ENCODE measurements at places on chromosomes 12 and 14.

GRCh38 chr14:21882226-21882625, 208.6 kb upstream of the OR4E1 start:
- DNase-seq = no peak

DNA sequence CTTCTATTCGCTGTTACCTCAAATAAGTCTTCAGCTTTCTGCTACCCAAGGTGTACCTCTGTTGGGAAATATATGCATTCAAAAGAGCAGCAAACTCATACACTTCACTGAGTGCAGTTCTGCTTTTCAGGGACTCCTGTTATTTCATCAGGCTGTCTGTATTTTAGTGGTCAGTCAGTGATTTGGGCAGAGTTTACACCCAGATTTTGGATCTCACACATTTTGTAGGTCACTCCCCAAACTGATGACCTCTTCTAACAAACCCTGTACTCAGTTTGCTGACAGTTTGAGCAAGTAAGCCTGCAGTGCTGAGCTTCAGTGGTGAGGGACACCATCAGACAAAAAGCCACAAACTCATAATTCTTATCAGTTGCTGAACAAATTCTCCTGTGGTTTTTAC, 8.2 kb upstream of the WASHC4 start:
- no peak for DNase-seq

GRCh38 chr12:52805000-52805399, 8.9 kb downstream of the KRT4 start:
- DNase-seq = no peak

- no peak for DNase-seq
Observed at GRCh38 chr14:97532052-97532451, 734.9 kb downstream of the VRK1 start.

DNA sequence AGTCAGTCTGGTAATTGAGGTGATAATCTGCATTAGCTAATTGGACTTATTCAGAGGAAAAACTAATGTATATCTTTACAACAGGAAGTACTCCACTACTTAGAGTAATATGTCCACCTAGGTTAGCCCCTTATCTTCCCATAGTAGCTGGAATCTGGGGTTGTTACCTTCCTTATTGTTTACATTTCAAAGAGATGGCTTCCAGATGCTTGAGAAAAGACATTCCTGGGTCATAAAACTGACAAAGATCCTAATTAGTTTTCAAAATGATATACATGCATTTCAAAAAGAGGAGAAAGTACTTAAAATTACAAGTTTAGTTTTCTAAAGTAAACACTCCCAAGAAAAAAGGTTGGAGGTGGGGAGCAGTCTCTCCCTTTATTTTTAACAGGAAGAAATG, 78.1 kb downstream of the RPL10L start:
- DNase-seq = no peak

- no peak for DNase-seq
Observed at GRCh38 chr12:70796989-70797388, 123.5 kb downstream of the PTPRR start.

DNA sequence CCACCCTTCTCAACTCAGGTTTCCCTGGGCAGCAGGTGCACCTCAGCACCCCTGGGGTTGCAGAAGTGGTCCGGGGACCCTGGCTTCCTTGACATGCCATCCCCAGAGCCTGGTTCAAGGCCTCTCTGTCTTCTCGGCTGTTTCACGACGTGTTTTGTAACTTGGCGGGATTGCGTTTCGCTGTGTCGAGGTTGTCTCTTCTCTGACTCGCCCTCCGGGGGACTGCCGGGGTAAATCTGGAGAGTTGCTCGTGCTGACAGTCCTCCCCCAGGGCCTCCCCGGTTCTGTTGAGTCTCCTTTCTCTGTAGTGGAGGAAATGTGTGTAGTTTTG, 25.6 kb downstream of the MEG3 start:
- DNase-seq = no peak
